Activated CD4-positive, alpha-beta T cell treated with anti-CD3 and anti-CD28 coated beads, Interleukin-2, amount 50 U/mL, for 48 hours (primary cell): ENCODE measurements at places on chromosomes 6 and 20.

DNA sequence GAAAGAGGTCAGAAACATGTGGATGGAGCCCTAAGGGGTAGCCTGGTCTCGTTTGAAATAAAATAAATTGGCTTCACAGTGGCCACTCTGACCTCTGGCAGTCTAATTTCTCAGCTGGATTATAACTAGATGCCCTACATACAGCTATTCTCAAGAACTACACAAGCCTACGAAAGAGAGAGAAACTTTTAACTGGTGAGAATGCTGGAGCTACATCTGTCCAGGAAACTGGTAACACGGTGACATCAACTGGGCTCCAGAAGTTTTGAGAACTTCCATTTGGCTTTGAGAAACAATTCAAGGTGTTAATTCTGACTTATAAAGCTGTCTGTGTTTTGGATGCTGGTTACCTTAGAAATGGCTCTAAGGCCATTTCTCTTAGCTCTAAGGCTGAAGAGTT, 187.3 kb upstream of the TENT5A start:
- DNase-seq, result no peak

DNA sequence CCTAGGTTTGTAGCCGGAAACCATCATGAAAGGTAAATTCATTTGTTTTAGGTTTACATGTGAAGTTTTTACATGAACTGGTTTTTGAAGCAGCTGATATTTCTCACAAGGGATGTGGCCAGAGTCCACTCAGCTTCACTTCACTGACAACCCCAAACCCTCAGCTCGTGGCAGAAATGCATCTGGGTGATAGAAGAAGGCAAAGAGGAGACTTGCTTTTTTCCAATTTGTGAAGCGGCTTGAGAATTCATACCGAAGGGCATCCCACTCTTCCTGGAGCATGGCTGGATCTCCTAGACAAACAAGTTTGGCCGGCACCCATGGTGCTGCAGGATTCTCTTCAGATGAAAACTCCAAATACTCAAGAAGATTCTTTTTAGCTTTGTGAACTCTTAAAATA, 392.8 kb upstream of the CNR1 start:
- DNase-seq, result no peak

- no peak for DNase-seq
Observed at GRCh38 chr20:8315639-8316573, 183.8 kb downstream of the PLCB1 start.

- peak; percentile 84 for DNase-seq
Observed at GRCh38 chr20:51306521-51307358, 235.8 kb downstream of the NFATC2 start.

- DNase-seq, result no peak
Observed at GRCh38 chr6:13164291-13164690, 164.0 kb downstream of the TBC1D7 start.

DNA sequence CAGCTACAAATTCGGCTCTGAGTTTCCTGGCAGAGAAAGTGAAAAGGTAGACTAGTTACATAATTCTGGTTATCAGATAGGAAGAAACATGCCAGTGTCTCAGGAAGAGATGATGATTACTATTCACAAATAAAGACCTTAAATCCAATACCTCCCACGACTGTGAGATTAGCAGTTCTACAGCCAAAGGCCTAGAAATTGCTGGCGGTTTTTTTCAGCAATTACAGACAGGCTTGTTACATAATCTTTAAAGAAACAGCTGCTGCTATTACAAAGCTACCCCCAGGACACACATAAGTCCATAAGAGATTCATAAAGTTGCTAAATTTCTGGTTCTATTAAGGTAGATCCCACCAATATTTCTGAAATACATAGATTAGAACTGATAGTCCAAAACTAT, 40.2 kb downstream of the PIGU start:
- no peak for DNase-seq

DNA sequence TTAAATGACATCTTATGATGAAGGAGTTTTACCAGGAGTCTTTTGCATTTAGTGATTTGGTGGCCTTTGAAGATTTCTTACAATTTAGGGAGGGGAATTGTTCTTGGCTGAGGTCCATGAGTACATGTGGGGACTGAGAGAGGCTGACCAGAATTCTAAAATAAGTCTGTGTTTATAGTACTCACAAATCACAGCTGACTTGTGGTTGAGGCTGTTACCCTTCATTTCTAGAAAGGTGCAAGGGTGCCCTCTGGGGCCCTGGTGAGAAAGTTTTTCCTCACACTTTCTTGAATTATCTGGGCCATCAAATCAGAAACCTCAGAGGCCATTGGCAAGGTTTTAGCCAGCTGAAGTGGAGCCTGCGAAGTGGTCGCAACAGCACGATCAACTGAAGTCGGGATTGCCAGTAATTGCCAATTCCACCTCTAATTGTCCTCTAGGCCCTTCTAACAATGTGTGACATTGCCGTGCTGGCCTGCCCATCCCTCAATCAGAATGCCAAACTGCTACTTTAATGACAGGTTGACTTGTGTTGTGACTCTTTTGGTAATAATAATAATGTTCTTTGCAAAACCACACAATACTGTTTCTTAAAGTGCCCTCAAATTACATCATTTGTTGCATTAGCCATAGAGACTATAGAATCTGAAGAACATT, 221.6 kb downstream of the OGFRL1 start:
- DNase-seq, result no peak

- peak; percentile 17 for DNase-seq
Observed at GRCh38 chr6:38673397-38674165, 29.4 kb downstream of the GLO1 start.

- no peak for DNase-seq
Observed at GRCh38 chr20:57445298-57445697, 54.1 kb downstream of the RBM38 start.

DNA sequence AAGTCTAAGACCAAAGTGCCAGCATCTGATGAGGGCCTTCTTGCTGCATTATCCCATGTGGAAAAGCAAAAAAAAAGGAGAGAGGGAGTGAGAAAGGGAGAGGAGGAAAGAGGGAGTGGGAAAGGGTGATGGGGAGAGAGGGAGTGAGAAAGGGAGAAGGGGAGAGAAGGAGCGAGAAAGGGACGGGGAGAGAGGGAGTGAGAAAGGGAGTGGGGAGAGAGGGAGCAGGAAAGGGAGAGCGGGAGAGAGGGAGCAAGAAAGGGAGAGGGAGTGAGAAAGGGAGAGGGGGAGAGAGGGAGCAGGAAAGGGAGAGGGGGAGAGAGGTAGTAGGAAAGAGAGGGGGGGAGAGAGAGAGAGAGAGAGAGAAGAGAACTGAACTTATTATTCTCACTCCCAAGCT, 241.1 kb upstream of the RIMS1 start:
- DNase-seq, result no peak

GRCh38 chr6:146857980-146858347, 259.2 kb downstream of the ADGB start:
- DNase-seq, result no peak

DNA sequence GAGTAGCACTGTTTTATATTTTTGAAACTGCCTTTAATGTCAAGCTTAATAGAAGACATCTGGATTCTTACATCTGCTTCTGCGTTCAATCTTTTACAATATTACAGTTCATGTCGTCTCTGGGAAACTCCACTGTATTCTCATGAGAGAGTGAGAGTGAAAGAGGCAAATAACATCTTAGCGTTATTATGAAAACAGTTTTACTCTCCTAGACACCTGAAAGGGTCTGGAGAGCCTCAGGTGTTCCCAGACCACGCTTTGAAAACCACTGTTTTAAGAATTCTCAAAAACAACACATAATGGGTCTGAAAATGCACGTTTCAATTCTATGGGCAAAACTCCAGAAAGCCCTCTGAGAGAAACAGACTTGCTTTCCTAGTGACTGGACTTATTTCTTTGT, 63.3 kb downstream of the ARHGAP18 start:
- DNase-seq, result no peak
